Uterine smooth muscle cell (primary cell): ENCODE measurements at places on chromosomes 1 and 21. TPM values are rescaled to one million over a fixed set of nuclear protein-coding genes. Genes with fewer than 3 reads are reported as not detected.

OR10Z1 gene
- total RNA-seq: under 0.01 and 0.22 TPM in 2 replicates

PLPPR5 gene
- total RNA-seq: 0.12 and 0.89 TPM in 2 replicates

ZC3H11A gene
- total RNA-seq: 89.2 and 96.2 TPM in 2 replicates

KDF1 gene
- not detected in 2 replicates for total RNA-seq

RHCE gene
- total RNA-seq: 0.75 and 0.77 TPM in 2 replicates

S100A10 gene
- total RNA-seq: 60.1 and 106 TPM in 2 replicates

SDC3 gene
- 7.7 and 10.5 TPM in 2 replicates for total RNA-seq

KLHL12 gene
- total RNA-seq: 43.8 and 47.1 TPM in 2 replicates

ACOT7 gene
- total RNA-seq: 31.4 and 39.6 TPM in 2 replicates

NPPB gene
- not detected in 2 replicates for total RNA-seq

DENND2D gene
- total RNA-seq: 1.1 and 1.6 TPM in 2 replicates
